ENCODE measurements at places on chromosomes 13 and 19. TPM values are rescaled to one million over a fixed set of nuclear protein-coding genes. Genes with fewer than 3 reads are reported as not detected.
A peak's percentile ranks its signal among the peaks of the same experiment; 100 is the strongest.

Gene ZIC5
- not detected for total RNA-seq

Gene ONECUT3
- total RNA-seq = not detected

DNA sequence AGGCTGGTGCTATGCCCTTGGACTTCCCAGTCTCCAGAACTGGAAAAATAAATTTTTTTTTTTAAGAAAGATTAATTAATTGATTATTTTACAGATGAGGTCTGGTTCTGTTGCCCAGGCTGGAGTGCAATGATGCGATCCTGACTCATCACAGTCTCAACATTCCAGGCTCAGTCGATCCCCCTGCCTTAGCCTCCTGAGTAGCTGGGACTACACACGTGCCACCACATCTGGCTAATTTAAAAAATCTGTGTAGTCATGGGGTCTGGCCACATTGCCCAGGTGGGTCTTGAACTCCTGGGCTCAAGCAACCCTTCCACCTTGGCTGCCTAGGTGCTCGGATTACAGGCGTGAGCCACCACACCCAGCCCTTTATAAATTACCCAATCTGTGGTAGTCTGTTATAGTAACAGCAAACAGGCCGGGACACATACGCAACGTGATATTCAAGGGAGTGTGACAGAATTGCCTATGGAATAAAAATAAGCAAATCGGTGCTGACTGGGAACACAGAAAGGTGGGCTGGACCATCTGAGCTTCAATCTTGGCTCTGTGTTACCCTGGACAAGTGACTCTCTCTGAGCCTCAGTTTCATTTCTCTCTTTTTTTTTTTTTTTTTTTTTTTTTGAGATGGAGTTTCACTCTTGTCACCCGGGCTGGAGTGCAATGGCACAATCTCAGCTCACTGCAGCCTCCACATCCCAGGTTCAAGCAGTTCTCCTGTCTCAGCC lies 42.8 kb downstream of the PIN1 start:
- DNase-seq = no peak

GRCh38 chr13:34464011-34464410 lies 478.1 kb upstream of the NBEA start:
- no peak for DNase-seq

- peak; percentile 3 for DNase-seq
Observed at GRCh38 chr13:59906413-59907049, 257.2 kb downstream of the DIAPH3 start.

DNA sequence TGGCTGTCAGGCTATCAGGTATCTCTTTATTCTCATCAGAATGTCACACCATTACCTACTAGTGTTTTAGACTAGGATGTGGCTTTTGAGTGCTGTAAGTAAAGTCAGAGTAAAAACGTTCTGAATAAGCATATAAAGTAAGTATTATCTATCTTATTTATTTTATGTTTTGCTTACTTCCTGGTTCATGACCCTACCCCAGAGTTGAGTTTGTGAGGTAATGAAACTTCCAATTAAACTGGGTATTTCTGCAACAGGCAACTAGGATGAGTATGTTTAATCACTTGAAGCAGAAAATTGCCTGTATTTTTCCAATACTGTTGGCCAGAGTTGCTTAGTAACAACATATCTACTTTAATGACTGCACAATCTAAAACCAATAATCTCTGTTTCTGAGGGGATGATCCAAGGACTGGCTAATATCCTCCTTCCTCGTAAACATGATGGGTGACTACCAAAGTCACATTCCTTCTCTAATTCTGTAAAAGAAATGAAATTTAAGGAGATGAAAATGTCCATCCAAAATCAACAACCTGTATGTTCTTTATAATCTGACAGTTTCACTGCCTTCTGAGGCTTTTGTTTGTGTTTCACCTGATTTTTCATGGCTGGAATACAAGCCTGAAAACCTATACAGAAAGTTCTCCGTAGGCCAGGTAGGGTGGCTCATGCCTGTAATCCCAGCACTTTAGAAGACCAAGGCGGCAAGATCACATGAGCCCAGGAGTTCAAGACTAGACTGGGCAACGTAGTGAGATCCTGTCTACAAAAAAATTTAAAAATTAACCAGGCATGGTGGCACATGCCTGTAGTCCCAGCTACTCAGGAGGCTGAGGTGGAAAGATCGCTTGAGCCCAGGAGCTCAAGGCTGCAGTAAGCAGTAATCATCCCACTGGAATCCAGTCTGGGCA lies 83.1 kb downstream of the ABCC4 start:
- DNase-seq = no peak

DNA sequence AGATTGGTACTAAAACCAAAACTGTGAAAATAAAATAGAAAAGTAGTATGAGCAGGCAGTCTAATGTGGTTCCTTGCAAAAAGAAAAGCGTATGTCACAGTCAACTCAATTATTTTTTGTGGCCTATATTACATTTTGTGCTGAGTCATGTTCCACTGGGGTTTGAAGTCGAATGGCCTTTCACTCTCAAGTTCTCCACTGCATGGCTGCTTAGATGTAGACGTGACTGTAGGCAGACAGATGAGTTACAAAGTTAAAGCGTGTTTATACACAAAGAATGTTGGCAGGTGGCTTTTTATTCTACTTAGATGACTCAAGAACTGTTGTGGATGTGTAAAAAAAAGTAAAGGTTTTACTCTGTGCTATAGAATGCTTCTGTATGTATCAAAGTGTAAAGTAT lies 133.9 kb downstream of the SLITRK6 start:
- DNase-seq = peak; percentile 33

DNA sequence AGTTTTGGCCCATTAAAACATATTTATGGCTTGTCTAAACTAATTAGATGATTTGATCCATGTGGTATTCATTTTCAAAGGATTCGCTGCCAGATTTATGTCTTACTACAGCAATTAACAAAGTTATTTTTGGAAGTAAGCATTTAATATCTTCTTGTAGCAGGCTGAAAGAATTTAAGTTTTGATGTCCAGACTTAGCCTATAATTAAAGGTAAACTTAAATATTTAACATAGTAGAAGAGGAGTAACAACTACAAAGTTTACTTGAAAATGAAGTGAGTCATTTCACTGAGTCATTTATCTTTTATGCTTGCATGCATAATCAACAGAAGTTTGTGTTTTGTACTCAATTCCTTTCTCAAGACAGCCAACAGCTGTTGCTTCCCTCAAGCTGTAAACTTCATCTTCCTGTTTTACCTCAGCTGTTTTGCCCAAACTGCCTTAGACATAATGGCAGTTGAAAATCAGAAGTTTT lies 58.1 kb downstream of the EDNRB start:
- no peak for DNase-seq

Gene KCTD15
- 55.8 TPM for total RNA-seq
